ENCODE measurements at places on chromosomes 2 and 18.

DNA sequence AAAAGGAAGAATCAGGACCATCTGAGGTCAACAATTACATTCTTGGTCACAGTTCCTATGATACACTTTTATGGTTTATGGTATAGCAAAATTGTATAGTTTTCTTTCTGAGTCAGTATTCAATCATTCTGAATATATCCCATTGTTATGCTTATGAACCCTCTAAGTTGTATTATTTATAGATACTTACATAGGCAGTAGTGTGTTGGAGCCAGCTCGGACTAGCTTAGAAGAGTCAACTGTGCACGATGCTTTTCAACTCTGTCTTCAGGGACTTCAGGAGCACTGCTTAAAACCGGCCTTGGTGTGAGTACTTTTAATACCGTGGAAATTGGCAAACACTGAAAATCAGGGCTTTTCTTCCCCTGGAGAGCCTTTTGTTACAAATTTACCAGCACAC lies 215.7 kb downstream of the IKZF2 start:
- no peaks in the 10 kb centered on the region for H3K36me3 ChIP-seq
- DNase-seq, result no peak
- no peak overlapping the region for H3K4me3 ChIP-seq
- no peak overlapping the region for H3K27ac ChIP-seq

DNA sequence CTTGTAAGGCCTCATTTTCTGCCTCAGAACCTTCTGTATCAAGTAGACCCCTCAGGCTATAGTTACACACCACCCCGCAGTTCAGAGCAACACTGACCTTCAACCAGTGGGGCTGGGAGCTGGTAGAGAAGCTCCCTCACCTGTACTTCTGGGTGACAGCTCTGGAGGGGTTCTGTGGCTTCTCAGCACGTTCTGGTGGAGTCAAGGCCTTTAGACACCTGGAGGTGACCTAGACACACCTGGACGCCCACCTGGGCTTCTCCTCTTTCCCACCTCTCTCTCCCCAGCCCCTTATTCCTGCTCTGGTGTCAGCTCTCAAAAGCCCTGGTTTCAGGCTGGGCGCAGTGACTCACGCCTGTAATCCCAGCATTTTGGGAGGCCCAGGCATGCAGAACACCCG lies 7.3 kb upstream of the CIB4 start:
- H3K36me3 ChIP-seq, result no peaks in the 10 kb centered on the region
- H3K4me1 ChIP-seq, result no peaks in the 10 kb centered on the region
- DNase-seq, result no peak
- H3K4me3 ChIP-seq, result no peak overlapping the region
- no peaks in the 10 kb centered on the region for H3K27me3 ChIP-seq
- no peak overlapping the region for H3K27ac ChIP-seq

- H3K4me3 ChIP-seq, result no peak overlapping the region
- peaks cover 16% of the 10 kb centered on the region for H3K27me3 ChIP-seq
- DNase-seq, result no peak
- H3K36me3 ChIP-seq, result no peaks in the 10 kb centered on the region
- no peaks in the 10 kb centered on the region for H3K4me1 ChIP-seq
- H3K27ac ChIP-seq, result no peak overlapping the region
Measured at GRCh38 chr2:234374150-234374508, 122.8 kb downstream of the ARL4C start.

DNA sequence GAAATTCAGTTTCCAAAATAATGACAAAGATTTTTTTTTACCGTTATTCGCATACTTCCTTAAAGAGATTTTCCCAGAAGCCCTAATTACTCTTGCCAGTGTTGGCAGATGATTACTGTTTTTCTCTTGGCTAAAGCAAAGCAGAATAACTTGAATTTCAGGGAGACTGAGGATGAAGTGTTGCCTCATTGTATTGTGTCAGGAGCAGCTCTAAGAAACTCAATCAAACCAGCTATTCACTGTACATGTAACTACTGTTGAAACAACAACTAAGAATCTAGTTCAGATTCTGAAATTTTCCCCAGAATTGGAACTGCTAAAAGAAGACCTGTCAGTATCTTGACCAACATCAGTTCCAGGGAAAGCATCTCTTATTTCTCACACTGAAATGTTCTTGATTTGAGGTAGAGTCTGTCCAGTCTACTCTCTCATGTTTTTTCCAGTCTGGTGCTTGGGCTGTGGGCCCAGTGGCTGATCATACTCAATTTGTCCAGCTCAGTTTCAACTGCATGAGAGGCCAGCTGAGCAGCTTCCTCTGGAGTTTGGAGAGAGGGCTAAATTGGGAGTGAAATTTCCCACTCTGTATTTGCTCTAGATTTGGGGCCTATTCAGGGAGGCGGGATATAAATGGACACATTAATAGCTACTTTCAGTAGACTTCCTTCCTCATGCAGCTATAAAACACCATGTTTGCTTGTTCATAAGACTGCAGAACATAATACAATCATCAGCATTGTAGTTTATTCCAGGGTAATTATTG lies 78.5 kb downstream of the PPP1R1C start:
- H3K27ac ChIP-seq, result no peak overlapping the region
- no peaks in the 10 kb centered on the region for H3K4me1 ChIP-seq
- no peak for DNase-seq
- no peak overlapping the region for H3K4me3 ChIP-seq
- H3K36me3 ChIP-seq, result no peaks in the 10 kb centered on the region

DNA sequence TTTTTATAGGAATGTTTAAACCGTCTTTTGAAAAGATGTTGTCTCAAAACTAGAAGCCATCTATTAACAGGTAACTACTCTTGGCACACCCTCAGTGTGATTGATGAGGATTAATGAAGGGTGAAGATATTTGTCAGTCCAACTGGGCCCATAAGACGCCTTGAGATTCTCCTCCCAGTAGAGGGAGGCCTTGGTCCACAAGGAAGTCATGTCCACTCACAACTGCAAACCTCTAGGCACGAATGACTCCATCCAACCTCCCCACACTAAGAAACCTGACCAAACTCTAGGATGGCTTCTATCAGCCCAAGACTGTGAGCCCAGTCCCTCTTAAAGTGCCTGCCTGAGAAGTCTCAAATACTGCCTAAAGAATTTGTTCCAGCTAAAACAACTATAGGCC lies 19.2 kb upstream of the GRP start:
- H3K27ac ChIP-seq, result no peak overlapping the region
- no peak for DNase-seq
- H3K27me3 ChIP-seq, result no peaks in the 10 kb centered on the region
- no peaks in the 10 kb centered on the region for H3K4me1 ChIP-seq
- no peak overlapping the region for H3K4me3 ChIP-seq

GRCh38 chr2:199882667-199883066 lies 28.4 kb upstream of the C2orf69 start:
- H3K27ac ChIP-seq, result no peak overlapping the region
- H3K4me3 ChIP-seq, result no peak overlapping the region
- H3K36me3 ChIP-seq, result no peaks in the 10 kb centered on the region
